ENCODE measurements at places on chromosomes 12 and 14. TPM values are rescaled to one million over a fixed set of nuclear protein-coding genes. Genes with fewer than 3 reads are reported as not detected.
A peak's percentile ranks its signal among the peaks of the same experiment; 100 is the strongest.

The TPPP2 gene
- total RNA-seq = not detected

GRCh38 chr12:31959161-31959700 is at the start of gene RESF1:
TSS of gene RESF1 (plus strand) at chr12:31959415. CDS start at chr12:31980956, 21,541 bp downstream.
- DNase-seq = peak; percentile 85

- no peak for DNase-seq
These were observed 1.0 kb downstream of the BEST3 start for GRCh38 chr12:69698054-69698453.

DNA sequence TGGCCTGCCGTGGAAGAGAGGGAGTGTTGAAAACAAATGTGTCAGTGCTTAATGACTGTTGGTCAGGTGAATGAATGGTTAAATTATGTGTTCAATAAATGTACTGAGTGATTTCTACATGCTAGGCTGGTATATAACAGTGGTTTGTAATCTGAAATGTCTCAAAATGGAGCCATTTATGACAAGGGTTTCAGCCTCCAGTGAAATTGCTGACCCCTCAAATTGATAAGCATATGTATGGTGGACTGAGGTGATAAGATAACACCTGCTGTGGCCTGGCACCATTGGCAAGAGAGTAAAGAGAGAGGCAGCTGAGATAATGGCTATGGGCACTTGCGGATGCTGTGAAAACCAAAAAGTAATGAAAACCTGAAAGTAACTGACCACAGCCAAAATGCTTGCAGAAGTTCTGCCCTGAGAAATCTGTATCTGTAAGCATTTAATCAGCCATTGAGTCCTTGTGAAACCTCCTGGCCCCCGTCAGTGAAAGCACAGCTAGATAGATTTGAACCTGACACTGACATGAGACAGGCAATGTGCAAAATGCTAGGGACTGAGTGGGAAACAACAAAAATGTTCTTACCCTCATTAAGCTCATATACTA is 1.4 kb upstream of the BCAT1 start:
- DNase-seq = no peak

GRCh38 chr14:25841226-25841625 is 756.6 kb downstream of the NOVA1 start:
- no peak for DNase-seq

DNA sequence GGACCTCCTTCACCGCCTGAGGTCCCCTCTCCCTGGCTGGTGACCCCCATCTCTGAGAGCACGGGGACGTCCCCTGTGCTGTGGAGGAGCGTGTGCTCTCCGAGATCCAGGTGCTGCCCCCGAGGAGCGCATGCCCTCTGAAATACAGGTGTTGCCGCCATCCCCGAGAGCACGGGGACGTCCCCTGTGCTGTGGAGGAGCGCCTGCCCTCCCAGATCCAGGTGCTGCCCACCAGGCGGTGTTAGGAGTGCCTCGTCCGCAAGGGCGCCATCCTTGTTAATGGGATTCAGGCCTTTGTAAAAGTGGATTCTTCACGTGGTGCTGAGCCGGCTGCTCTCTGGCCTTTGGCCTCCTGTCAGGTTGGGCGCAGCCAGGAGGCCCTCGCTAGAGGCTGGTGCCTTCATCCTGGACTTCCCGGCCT is 10.1 kb downstream of the NOC4L start:
- DNase-seq = no peak

All from breast epithelium (tissue), 4 donors.